ENCODE measurements at places on chromosomes 12 and 14.

GRCh38 chr14:72608391-72609204, 285.3 kb downstream of the DPF3 start:
- DNase-seq, result no peak

GRCh38 chr14:80587096-80587724, 354.3 kb downstream of the CEP128 start:
- DNase-seq, result no peak

- no peak for DNase-seq
Observed at GRCh38 chr12:52791271-52792184, 4.4 kb downstream of the KRT3 start.

- DNase-seq, result no peak
Observed at GRCh38 chr12:32560520-32560919, 118.6 kb upstream of the DNM1L start.

GRCh38 chr14:77761205-77761931, 412 bp upstream of the SNW1 start:
- DNase-seq, result no peak

DNA sequence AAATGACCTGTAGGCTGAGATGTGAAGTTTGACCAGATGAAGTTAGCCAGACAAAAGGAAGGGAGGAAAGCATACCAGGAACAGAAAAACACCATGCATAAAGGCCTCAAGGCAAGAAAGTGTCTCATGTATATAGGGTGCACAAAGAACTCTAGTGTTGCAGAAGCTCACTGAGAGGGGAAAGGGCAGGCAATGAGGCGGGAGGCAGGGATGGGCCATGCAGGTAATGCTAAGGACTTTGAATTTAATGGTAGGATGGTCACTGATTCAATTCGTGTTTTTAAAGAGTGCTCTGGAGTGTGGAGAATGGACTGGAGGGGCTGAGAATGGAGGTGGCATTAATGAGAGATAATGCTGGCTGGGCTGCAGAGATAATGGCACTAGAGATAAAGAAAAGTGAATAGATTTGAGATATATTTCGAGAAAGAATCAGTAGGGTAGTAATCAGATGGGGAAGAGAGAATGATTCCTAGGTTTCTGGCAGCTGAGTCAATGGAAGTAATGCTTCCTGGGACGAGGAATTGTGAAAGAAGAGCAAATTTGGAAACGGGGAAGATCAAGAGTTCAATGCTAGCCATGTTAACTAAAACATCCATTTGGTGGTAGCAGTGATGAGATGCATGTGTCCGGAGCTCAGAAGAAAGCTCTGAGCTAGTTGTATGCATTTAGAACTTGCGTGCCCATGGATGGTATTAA, 43.1 kb downstream of the LIMA1 start:
- no peak for DNase-seq

- no peak for DNase-seq
Observed at GRCh38 chr12:53856132-53856531, 82.5 kb upstream of the HOXC13 start.

DNA sequence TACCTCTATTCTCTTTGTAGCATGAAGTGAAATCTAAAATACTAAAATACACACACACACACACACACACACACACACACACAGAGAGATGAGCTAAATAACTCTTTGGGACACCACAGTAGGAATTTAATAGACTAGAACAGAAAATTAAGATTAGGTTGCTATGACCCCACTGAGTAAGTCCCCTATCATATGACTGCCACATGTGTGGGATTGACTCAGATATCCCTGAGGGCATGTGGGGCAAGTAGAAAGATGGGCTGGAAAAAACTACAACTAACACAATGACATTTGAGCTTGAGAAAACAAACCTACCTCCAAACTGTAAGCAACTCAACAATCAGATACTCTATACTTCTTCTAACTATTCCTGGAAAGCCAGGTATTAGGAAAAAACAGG, 27.0 kb downstream of the SLC25A21 start:
- no peak for DNase-seq

DNA sequence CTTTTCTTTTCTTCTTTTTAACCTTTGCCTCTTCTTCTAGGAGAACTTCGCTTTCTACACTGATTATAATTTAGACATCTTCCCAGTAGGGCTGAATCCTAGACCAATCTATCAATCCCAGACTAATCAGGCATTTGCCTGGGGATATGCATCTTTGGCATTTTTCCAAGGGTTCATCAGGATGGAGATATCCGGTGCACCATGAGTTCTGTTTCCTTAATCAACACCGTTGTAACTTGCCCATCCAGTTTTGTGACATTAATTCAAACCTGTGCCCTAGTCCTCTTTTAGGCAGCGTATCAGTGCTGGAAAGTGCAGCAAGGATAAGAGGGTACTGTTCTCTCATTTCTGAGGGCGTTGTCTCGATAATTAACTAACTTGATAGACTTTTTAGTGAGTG, 617 bp upstream of the MGP start:
- no peak for DNase-seq

DNA sequence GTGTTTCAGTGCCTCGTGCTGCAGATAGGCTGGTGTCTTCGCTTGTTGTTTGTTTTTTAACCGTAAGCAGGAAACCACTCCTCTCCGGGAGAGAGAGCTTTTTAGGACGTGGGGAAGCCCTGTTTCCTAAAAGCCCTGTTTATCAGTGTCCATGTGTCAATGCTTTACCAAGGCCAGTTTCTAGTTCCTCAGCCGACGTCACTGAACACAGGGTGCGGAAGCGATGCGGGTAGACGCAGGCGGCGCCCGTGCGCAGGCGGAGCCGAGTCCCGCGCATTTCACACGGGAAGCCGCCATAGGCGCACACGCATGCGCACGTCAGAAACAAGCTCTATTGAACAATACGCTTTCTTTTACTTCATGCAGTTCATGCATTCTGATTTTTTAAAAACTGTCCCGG, 79.8 kb downstream of the GLT1D1 start:
- DNase-seq, result no peak

- DNase-seq, result no peak
Observed at GRCh38 chr14:85319998-85320630, 209.8 kb upstream of the FLRT2 start.

Measured in CD8-positive, alpha-beta T cell (primary cell).